Bone marrow (tissue), 2 donors: ENCODE measurements at places on chromosomes 6 and 20.

DNA sequence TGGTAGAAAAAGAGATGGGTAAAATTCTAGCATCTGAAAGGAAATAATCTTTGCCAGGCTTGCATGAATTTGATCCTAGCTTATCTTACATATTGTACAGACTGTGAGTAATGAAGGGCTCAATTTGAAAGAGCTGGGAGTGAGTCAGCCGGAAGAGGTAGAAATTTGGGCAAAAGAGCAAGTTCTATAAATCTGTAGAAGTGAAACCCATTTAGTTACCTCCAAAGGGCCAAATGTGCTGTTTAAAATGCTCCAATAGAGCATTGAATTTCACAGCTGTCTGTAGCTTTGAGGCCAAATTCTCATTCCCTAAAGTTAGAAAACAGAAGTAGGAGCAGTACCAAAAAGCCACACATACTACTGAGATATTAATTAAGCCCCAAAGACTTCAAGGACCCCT is 466.1 kb downstream of the BTBD3 start:
- no peak for DNase-seq

DNA sequence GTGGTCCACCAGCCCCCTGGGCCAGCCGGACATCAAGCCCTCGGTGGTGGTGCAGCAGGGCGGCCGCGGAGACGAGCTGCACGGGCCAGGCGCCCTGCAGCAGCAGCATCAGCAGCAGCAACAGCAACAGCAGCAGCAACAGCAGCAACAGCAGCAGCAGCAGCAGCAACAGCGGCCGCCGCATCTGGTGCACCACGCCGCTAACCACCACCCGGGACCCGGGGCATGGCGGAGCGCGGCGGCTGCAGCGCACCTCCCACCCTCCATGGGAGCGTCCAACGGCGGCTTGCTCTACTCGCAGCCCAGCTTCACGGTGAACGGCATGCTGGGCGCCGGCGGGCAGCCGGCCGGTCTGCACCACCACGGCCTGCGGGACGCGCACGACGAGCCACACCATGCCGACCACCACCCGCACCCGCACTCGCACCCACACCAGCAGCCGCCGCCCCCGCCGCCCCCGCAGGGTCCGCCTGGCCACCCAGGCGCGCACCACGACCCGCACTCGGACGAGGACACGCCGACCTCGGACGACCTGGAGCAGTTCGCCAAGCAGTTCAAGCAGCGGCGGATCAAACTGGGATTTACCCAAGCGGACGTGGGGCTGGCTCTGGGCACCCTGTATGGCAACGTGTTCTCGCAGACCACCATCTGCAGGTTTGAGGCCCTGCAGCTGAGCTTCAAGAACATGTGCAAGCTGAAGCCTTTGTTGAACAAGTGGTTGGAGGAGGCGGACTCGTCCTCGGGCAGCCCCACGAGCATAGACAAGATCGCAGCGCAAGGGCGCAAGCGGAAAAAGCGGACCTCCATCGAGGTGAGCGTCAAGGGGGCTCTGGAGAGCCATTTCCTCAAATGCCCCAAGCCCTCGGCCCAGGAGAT is 1.0 kb downstream of the POU3F2 start:
- no peak for DNase-seq

DNA sequence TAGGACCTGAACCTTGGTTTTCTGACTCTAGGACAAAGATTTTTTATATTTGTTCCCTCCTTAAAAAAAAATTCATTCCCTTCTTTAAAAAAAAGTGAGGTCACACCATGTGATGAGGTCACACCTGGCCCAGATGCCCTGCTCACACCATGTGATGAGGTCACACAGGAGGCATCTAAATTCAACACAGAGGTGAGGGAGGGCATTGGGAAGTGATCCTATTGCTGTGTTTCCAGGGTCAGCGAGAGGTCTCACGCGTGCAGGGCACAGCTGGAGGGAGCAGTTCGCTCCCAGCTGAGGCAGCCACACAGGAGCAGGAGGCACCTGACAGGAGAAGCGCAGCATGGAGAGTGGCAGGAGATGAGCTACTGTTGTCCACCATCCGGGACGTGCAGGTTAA is 92.5 kb downstream of the SLC22A23 start:
- DNase-seq: no peak

DNA sequence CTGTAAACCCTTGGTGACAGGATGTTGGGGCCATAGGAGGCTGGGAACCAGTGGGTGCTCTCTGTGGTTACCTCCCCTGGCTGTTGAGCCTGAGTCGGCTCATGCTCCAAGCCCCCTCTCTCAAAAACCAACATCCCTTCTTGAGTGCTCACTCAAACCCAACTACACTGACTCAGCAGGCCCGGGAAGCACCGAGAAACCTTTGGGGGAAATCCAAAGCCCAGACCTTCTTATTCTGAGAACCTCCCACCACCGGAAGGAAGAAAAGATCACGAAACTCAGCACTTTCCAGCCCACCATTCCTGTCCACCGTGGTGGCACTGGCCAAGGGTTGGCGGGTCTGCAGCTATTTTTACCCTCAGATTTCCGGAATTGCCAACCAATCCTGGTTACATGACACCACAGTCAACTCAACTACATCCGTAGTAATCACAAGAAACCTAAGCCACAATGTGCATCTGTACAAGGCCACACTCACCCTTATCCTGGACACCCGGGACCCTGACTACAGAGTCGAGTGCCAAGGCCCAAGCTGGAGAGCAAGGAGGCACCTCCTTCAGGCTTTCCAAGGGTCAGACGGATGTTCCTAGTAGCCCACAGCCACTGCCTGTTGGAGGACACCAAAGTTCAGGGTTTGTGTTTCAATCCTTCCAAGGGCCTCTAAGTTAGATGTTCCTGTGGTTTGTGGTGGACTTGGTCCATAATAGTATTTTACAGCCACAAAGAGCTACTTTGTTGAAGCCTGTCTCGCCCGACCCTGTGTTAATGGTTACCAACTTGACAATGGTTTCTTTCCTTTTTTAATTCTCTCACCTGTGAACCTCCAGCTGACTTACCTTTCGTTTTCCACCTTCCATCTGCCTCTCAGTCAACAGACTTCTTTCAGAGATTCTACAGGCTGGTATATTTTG is 317.0 kb downstream of the CDC5L start:
- no peak for DNase-seq

- DNase-seq: no peak
Observed at GRCh38 chr20:5918856-5919625, 31.3 kb downstream of the TRMT6 start.

DNA sequence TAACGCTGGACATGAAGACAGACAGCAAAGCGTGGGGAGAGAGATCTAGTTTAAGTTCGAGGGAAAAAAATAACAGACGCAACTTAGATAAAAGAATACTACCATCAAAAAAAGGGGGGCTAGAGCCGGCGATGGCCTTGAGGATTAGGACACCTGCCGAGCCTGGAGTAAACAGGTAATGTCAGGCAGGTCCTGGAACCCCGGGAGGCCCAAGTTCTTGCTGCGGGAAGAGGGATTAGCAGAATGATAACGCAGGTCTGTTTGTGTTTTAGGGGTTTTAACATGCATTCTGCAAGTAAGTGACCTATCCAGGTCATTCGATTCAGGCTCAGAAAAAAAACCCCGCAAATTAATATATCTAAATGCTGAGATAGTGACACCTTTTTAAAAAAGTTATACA is 754 bp upstream of the TMEM170B start:
- no peak for DNase-seq

DNA sequence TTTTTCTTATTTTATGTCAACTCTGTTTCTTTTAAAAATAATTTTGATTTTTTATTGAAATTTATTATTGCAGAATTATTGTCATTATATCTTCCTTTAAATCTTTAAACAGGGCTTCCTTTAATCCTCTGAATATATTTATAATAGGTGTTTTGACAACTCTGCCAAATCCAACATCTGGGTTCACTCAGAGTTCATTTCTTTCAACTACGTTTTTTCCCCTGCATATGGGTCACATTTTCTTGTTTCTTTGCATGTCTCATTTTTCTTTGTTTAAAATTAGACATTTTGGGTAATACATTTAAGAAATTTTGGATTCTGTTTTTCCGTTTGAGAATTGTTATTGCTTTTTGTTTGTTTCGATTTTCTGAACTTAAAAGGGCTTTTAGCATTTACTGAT is 655.1 kb upstream of the CITED2 start:
- no peak for DNase-seq

DNA sequence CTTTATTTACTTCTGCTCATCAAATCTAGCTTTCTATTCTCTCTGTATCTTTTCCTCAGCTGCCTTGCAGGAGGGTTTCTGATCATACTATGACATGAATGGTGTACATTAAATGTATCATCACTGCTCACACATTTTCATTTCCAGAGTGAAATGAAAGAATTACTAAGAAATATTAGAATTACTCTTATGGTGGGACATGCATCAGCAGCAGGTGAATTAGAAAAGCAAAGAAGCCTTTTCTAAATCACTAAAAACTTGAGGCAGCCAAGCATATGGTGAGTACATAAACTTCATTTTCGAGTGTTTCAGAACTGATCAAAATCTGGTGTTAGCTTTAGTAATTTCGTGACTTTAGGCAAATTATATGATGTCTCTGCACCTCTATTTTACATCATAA is 23.6 kb downstream of the IL17A start:
- no peak for DNase-seq

- no peak for DNase-seq
Observed at GRCh38 chr6:21596949-21597682, 3.6 kb downstream of the SOX4 start.

DNA sequence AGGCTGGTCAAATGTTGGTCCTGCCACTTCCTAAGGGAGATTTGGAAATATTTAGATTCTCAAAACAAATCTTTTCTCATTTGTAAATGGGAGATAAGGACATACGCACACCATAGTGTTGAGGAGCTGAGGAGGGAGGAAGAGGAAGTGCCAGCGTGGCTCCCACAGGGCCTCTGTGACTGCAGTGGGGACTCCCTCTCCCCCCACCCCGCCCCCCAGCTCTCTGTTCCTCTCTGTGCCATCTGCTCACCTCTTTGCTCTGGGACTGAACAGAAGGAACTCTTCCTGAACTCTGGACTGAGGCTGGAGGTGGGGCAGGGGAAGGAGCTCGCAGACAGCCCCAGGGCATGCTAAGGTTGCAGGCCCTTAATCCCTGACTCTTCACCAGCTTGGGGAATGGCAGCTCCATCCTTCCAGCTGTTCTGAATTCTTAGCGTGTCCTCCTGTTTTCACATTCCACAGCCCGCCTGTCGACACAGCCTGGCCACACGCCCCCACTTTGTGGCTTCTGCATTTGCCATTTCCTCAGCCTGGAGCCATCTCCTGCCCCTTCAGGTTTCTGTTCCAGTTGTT is 11.4 kb downstream of the DDX27 start:
- no peak for DNase-seq

GRCh38 chr6:77926198-77926751 is 273.4 kb downstream of the MEI4 start:
- DNase-seq: no peak

GRCh38 chr6:37259191-37259590 is 1.2 kb upstream of the TMEM217 start:
- DNase-seq: no peak

GRCh38 chr20:45934046-45934585 is 367 bp upstream of the PCIF1 start:
- DNase-seq: no peak

GRCh38 chr20:15676815-15677214 is 896.4 kb downstream of the KIF16B start:
- DNase-seq: no peak

- no peak for DNase-seq
Observed at GRCh38 chr20:23541330-23541729, 27.0 kb downstream of the CST9L start.

DNA sequence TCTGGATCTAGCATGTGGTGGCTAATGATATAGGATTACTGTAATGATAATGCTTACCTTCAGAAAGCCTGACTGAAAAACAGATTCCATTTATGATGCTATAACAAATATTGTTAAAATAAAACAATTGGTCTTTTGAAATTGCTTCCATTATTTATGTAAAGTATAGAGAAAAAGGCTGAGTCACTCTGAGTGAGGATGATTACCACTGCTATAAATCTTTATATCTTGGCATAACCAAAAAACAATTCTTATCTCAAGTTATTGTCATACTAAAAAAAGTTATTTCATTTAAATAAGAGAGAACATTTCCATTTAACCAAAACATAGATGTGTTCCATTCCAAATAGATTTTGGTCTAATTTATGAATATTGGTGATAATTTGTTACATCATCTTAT is 53.0 kb upstream of the DST start:
- no peak for DNase-seq
